T-helper 2 cell (primary cell): ENCODE measurements at places on chromosomes 7 and 10.
A peak's percentile ranks its signal among the peaks of the same experiment; 100 is the strongest.

- DNase-seq, result no peak
Observed at GRCh38 chr10:11509036-11509435, 102.4 kb downstream of the USP6NL start.

- no peak for DNase-seq
Observed at GRCh38 chr7:74282748-74283459, 6.3 kb upstream of the CLIP2 start.

DNA sequence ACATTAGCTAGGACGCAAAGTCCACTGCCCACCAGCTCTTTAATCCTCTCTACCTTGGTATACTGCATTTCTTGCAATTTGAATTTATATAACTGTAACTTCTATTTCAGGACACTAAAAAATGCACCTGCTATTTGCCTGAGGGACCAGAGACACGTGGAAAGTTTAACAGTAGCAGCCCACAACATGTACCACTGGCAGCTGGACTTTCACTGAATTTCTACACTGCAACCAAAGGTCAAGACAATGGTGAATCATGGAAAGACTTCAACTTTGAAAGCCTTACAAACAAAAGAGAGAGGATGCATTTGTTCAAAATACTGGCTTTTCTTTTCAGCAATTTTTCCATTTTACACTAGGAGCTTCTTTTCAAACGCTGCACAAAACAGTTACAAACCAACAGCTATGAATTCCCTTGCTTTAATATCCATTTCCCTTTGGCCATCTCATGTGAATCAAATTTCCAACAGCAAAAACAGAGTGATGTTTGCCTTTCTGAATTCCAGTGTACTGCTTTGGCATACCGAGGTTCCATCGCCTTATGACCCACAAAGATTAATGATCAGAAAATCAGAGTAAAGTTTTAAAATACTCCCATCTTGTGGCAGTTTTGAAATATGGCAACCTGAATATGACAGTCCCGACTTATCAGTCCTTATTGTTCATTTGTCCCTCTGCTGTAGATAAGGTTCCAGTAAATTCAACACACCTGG, 29.9 kb upstream of the HNRNPH3 start:
- no peak for DNase-seq

- DNase-seq, result no peak
Observed at GRCh38 chr10:77159538-77160110, 478.0 kb downstream of the KCNMA1 start.

DNA sequence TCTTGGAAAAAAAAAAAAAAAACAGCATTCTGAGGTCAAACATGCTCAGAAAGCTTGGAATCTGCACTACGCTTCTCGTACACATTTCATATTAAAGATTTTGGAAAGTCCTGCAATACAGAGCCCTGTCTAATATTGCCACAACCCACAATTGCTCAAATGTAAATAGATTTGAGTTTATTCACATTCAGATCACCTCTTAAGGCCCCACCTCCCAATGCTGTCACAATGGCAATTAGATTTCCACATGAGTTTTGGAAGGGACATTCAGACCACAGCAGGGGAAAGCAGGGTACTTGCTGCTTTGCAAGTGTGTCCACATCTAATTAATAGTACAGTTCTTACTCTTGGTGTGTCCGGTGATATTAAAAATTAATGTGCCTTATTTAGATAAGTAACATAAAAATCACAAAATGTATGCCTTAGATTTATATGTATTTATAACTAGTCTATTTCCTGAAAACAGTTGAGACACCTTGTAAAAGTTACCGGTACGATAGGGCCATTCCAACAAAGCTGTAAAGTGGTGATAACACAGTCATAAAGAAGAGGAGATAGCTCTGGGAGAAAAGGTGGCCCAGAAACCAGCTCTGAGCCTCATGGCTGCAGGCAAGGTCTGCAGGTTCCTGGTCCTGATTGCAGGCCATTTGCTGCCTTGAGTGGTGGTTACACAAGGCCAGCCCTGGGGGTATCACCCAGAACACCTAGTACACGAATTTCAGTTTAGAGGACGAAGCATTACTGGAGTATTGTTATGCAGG, 27.9 kb downstream of the EGFR start:
- no peak for DNase-seq

GRCh38 chr10:132066186-132066585, 440 bp downstream of the JAKMIP3 start:
- no peak for DNase-seq

DNA sequence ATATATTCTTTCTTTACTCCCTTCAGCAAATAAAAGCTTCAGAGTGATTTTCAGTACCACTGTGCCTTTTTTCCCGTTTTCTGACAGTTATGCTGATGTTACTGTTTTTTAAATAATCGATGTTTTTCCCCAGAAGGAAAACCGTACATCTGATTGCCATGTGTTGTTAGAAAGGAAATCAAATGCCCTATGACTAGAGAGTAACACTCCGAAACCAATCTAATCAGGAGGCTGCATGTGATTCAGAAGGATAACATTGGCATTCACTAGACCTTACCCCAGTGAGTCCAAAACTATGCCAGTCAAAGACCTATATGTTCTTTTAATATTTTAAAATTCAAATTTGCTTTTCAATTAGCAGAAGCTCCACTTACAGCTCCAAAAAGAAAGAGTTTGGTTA, 116.3 kb downstream of the TMEM26 start:
- DNase-seq, result no peak

DNA sequence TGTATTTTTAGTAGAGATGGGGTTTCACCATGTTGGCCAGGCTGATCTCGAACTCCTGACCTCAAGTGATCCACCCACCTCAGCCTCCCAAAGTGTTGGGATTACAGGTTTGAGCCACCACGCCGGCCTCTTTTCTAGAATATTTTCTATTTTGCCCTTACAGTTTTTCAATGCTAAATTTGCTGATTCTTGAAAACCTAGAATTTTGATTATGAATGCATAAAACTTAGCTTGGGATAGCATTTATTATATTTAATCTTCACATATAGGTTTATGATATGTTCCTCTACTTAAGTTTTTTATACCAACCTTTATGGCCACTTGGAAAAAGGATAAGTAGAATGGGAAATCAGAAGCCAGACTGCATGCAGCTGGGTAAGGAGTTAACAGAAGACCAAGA, 2.1 kb downstream of the TMEM60 start:
- no peak for DNase-seq

GRCh38 chr7:100765250-100765649, 31.9 kb downstream of the ZAN start:
- DNase-seq, result no peak

DNA sequence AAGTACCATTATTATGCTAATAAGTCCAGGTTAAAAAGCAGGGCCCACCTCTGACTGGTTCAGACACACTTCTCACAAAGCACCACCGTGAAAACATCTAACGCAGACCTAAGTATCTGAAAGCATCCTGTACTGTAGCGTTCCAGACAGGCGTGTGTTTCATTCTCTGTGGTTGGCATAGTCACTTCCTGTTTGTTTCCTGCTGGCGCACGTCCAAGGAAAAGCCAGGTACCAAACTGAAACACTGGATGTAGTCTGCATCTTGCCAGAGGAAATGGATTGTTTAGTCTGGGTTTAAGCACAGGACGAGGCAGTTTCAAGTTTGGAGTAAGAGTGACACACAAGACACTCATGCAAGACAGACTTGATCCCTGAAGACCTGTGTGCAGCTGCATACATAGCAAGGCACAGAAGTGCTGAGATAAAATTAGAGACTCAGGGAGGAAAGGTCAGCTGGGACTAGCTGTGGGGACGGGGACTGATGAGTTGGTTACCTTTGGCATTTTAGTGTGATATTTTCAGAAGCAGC, 23.3 kb downstream of the BPGM start:
- peak; percentile 58 for DNase-seq

DNA sequence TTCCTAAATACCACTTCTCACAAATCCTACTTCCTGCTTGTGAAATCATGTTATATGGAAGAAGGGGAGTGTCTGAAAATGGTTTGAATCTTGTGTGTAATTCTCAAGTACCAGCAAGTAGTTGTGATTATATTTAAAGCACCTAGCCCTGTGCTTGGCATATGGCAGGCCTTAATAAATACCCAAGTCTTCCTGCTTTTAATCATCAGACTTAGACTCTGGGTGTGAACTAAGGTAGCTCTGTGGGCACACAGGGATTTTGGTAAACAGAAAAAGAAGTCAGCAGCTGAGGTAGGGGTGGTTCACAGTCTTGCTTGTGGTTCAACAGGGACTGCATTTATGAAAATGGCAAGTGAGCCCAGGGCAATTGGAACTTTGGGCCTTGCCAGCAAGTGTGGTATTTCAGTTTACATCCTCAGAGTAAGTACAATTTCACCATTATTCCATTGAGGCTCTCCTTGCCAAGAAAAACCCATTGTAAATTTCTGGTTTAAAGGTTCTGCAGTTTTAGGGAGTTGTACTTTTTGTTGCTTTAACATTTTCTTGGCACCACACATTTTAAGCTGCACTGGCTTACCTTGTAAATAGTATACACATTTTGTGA, 215.5 kb downstream of the AUTS2 start:
- DNase-seq, result no peak

GRCh38 chr10:91564508-91564907, 68.4 kb downstream of the PPP1R3C start:
- no peak for DNase-seq

- no peak for DNase-seq
Observed at GRCh38 chr7:21543528-21544302, 876 bp downstream of the DNAH11 start.

DNA sequence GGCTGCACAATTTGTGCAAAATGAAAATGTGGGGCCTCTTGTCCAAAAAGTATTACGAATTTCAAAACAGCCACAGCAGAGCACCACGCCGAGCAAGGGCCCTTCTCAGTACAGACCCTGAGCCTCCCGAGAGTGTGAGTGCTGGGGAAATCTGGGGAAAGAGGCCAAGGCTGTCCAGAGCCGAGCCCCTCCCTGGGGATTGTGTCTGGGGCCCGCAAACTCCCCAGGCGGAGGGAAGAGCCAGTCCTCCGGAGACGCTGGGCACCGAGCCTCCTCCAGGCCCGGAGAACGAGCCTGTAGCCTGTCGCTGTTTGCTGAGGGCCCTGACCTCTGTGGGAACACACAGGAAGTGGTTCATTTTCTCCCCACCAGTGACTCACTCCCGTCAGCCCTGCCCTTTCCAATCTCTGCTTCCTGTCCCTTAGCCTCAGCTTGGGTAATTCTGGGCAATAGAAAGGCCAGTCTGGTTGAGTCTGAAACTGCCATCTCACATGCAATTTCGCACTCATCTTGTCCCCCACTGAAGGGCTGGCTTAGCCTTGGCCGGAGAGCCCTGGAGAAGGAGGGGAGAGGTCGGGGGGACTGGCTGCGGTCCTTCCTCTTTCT, 19.5 kb upstream of the GNA12 start:
- peak; percentile 75 for DNase-seq

GRCh38 chr10:85139124-85139523, 810.7 kb downstream of the CCSER2 start:
- DNase-seq, result no peak

- no peak for DNase-seq
Observed at GRCh38 chr10:120011359-120012130, 119.0 kb downstream of the SEC23IP start.

DNA sequence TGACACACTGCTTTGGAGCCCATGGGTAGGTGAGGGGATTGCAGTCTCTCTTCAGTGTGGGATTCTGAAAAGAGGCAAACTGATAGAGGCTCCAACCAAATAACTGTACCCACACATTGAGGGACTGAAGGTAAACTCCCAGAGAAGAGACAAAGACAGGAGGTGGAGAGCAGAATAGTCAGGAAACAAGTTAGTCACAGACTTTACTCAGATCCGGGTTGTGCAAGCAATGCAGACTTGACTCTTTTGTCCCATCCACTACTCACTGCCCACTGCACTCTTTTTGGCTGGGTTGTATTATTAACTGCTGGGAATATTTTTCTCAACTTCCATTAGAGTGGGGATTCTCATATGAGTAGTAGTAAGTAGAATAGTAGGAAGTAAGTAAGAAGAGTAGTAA, 152.7 kb downstream of the NRG3 start:
- no peak for DNase-seq

- no peak for DNase-seq
Observed at GRCh38 chr7:12861070-12861469, 173.6 kb downstream of the ARL4A start.

- no peak for DNase-seq
Observed at GRCh38 chr10:129305046-129305445, 162.0 kb upstream of the MGMT start.

GRCh38 chr10:103353281-103353680, 2.3 kb upstream of the PCGF6 start:
- no peak for DNase-seq

DNA sequence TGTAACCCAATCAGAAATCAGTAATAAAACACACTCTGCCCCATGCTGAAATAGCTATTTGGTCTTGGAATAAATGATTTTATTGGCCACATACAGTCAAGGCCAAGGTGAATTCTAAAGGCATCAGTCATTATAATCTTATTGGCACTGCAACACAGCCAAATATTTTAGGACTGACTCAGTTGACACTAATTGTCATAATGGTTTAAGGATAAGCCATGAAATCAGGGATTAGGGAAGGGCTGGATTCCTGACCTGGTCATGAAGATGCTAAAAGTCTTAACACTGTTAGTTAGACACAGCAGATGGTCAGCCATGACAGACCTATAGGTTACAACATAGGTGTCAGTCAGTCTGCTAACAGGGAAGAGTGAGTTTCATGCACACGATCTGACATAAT, 330.3 kb upstream of the NPSR1 start:
- no peak for DNase-seq

- no peak for DNase-seq
Observed at GRCh38 chr10:55311848-55312635, 511.0 kb upstream of the PCDH15 start.

DNA sequence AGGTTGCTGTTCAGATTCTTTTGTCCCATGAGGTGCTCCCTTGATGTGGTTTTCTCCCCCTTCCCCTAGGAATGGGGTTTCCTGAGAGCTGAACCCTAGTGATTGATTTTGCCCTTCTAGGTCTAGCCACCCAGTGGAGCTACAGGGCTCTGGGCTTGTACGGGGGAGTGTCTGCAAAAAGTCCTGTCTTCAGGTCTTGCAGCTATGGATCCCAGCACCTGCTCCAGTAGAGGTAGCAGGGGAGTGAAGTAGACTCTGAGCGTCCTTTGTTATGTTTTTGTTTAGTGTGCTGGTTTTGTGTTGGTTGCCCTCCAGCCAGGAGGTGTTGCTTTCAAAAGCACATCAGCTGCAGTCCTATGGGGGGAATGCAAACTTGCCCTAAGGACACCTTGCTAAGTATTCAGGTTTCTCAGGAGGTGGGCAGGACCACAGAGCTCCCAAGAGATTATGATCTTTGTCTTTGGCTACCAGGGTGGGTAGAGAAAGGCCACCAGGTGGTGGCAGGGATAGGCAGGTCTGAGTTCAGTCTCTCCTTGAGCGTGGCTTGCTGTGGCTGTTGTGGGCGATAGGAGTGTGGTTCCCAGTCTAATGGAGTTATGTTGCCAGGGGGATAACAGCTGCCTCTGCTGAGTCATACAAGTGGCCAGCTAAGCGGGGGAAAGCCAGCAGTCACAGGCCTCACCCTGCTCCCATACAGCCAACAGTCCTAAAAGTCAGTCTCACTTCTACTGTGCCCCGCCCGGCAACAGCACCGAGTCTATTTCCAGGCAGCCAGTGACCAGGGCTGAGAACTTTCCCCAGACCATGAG, 92.4 kb upstream of the JCAD start:
- peak; percentile 45 for DNase-seq
